Non-pigmented ciliary epithelial cell (primary cell): ENCODE measurements at places on chromosomes 6 and 20.

GRCh38 chr6:6479785-6480184, 108.7 kb upstream of the LY86 start:
- no peak for DNase-seq

DNA sequence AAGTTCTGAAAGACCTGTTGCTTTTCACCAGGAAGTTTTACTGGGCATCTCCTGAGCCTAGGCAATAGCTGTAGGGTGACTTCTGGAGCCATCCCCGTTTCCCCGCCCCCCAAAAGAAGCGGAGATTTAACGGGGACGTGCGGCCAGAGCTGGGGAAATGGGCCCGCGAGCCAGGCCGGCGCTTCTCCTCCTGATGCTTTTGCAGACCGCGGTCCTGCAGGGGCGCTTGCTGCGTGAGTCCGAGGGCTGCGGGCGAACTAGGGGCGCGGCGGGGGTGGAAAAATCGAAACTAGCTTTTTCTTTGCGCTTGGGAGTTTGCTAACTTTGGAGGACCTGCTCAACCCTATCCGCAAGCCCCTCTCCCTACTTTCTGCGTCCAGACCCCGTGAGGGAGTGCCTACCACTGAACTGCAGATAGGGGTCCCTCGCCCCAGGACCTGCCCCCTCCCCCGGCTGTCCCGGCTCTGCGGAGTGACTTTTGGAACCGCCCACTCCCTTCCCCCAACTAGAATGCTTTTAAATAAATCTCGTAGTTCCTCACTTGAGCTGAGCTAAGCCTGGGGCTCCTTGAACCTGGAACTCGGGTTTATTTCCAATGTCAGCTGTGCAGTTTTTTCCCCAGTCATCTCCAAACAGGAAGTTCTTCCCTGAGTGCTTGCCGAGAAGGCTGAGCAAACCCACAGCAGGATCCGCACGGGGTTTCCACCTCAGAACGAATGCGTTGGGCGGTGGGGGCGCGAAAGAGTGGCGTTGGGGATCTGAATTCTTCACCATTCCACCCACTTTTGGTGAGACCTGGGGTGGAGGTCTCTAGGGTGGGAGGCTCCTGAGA, at the start of gene HFE:
TSS of gene HFE (plus strand) at position 146 of the 832 bp plus-strand sequence. CDS start at position 158, 12 bp downstream.
- peak; percentile 11 for DNase-seq

GRCh38 chr6:353642-354614, 37.6 kb upstream of the IRF4 start:
- no peak for DNase-seq

DNA sequence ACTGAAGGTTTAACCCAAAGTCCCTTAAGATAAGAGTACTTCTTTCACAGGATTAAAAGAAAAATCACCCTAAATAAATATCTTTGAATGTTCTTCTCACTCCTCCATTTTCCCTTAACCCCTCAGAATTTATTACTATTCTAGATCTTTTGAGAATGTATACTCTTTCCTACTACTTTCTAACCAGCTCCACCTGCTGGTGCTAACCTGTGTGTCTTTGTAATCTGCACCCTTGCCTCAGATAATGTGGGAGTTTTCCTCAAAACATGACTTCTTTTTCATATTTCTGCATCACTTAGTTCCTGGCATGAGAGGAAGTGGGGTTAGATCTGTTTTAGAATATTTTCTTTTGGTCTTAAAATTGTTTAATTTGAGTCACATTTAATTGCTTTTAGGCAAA, 394.2 kb downstream of the BMP2 start:
- DNase-seq: no peak

GRCh38 chr20:58693226-58694006, 816 bp downstream of the NPEPL1 start:
- no peak for DNase-seq

DNA sequence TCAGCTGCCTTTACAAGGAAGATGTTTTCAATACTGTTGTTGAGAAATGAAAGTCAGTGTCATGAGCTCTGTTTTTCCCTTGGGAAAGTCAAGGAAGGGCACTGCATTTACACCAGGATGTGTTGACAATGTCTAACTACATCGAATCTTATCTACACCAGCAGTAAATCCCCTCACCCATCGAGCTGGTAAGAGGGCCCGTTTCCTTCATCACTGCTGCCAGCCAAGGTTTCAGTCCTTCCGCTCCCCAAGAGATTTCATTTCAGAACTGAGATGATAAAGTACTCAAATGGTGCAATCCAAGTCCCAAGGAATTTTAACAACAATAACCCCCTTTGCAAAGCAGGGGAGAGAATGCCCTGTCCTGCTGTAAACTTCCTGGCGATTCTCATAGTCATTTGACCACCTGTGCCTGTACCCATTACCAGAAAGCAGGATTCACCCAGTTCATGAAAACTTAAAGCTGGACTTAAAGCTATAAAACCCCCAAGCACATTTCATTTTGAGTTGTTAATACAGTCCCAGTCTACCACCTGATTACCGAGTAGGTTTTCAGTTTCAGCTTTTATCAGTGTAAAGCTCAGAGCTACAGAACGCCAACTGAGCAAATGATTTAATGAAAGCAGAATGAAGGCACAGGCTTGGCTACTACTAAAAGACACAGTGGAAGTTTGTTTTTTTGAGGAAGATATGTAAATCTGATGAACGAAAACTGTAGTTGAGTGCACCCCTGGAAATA, 122.5 kb upstream of the TAB2 start:
- no peak for DNase-seq

DNA sequence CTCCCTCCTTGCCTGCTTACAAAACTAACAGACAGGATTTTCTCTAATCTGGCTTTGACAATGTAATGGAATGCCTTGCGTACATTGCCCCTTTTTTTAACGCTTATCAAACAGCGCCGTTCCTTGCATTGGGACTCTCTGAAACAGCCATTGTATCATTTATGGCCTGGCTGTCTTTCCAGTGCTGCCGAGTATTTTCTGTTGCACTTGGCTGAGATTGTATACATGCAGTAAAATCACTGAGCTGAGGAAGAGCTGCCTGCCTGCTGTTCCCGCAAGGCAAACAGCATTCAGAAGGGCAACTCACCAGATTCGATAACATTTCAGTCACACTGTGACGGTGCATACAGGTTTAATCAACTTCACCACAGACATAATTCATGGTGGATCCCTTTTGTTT, 106.0 kb downstream of the SH3BGRL2 start:
- no peak for DNase-seq

DNA sequence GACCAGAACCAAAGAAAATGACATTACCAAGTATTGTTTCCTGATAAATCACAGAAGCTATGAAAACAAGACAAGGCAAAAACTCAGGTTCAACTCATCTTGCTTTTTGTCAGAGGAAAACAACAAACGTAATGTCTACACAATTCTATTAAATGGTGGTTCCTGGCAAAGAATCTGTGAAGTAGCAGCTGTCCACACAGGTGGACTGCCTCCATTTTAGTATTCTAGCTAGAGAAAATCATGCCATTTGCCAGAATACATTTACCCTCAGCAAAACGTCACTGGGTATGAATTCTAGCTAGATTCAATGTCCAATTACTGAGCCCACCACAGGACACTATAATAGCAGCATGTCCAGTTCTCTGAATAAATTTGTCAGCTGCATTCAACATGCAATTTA, 125.4 kb downstream of the ADGRB3 start:
- no peak for DNase-seq

- DNase-seq: no peak
These were observed 999 bp downstream of the THBS2 start for GRCh38 chr6:169252505-169253189.

DNA sequence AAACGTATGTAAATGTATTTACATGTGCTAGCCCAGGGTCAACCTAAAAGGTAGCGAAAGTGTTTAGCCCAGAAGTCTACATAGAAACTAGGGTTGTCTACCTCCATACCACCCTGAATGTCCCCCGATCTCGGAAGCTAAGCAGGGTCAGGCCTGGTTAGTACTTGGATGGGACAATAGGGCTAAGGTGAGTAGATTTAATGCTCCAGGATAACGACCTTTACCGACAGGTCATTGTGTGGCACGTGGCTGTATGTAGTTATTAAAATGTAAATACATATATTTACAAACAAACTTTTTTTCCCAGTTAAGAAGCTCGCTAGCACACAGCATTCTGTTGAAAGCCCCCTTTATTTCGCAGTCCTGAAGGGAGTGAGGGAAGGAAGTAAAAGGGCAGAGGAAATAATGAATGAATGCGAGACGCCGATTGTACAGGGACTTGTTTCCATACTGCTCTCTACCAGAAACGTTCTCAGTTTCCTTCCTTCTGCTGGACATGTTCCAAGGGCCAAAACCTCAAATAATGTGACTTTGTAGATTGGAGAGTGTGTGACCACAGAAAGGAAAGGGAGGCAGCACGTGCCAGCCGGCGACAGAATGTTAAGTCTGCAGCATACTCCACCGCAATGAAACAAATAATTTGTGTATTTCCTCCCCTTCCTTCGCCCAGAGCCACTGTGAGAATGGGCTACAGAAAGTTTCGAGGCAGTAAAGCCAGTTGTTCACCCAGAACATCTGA, 612 bp downstream of the ADAT2 start:
- no peak for DNase-seq

GRCh38 chr6:11700118-11700718, 78.4 kb downstream of the ADTRP start:
- no peak for DNase-seq

GRCh38 chr6:84204011-84204410, 23.4 kb downstream of the CEP162 start:
- DNase-seq: no peak

GRCh38 chr6:36783603-36784375, 55.5 kb downstream of the CPNE5 start:
- DNase-seq: no peak

DNA sequence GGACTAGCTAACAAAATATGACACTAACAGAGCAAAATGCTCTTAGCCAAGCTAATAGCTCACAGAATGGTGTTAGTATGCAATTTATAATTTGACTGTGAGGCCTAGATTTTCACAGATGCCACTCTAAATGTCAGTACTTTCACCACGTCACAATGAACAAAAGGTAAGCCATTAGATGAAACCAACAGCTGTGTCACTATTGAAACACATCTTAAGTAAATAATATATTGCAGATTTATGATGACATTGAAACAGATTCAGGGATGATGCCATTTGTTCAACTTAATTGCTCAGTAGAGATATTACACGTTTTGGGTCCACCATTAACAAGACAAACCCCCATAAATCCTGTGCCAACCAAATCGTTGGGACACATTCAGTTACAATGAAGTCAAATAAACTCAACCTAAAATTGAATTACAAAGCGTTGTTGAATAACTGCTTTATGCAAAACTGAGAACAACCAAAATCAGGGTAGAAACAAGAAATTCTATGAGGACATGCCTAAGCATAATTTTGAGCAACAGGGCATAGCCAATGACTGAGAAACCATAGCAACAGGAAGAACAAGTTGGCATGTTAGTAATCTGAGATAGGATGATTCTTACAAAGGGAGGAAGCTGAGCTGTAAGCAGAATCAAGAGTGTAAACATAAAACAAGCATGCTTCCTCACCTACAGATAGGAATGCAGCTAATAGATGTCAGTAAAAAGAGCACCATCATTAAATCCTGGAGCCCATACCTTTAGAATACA, 85.6 kb upstream of the KHDRBS2 start:
- DNase-seq: no peak

- no peak for DNase-seq
These were observed 38.2 kb downstream of the ELMO2 start for GRCh38 chr20:46367967-46368901.

DNA sequence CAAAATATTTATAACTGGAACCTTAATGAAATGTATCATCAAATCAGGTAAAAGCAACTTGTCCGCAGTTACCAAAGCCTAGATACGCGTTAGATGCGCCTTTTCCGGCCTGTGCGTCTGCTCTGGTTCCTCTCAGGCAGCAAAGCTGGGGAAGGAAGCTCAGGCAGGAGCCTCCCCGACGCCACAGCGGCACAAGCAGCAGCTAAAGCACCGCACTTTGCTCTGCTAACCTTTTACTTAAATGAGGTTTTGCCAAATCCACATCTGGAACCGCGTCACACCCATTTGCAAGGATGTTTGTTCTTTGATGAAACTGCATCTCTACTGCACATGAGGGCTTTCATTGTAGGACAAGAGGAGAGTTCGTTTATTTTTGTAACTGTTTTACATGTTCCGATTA, 36.8 kb downstream of the THBS2 start:
- DNase-seq: no peak

GRCh38 chr6:157980288-157981131, 1.2 kb upstream of the SYNJ2 start:
- DNase-seq: no peak

- no peak for DNase-seq
These were observed 78.8 kb upstream of the ZNFX1 start for GRCh38 chr20:49356676-49357075.

- no peak for DNase-seq
These were observed 27.6 kb downstream of the CD40 start for GRCh38 chr20:46145713-46146112.

GRCh38 chr20:10856237-10857015, 182.6 kb upstream of the JAG1 start:
- no peak for DNase-seq

GRCh38 chr20:50439539-50440453, 70.4 kb upstream of the PTPN1 start:
- no peak for DNase-seq

DNA sequence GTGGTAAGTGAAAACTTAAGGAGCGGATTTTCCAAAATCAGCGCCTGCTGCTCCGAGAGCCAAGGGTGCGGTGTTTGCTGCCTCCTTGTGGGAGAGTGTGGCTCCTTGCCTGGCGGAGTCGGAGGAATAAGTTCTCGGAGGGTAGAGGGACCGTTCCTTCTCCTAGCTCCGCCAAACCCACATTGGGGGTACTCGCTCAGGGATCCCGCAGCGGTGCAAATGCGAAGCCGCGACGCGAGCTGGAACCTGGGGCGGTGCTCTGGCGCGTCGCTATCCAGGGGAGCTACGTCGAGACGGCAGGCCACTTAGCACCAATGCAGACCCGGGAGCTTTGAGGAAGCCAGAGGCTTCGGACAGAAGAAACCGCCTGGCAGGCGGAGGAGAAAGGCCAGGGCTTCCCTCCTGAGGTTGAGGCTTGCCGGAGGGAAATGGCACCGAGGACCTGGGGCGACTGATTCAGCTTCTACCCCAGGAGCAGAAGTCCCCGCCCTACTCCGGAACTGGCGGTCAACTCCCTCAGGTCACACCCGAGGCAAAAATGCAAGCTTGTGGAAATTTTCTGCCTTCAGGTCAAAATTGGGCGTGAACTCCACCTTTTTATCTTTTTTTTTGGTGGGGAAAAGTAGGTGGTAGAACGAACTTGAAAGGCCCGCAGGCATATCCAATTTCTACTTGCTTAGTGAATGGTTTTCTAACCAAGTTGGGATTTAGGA, 5.7 kb upstream of the DDX43 start:
- DNase-seq: peak; percentile 8

DNA sequence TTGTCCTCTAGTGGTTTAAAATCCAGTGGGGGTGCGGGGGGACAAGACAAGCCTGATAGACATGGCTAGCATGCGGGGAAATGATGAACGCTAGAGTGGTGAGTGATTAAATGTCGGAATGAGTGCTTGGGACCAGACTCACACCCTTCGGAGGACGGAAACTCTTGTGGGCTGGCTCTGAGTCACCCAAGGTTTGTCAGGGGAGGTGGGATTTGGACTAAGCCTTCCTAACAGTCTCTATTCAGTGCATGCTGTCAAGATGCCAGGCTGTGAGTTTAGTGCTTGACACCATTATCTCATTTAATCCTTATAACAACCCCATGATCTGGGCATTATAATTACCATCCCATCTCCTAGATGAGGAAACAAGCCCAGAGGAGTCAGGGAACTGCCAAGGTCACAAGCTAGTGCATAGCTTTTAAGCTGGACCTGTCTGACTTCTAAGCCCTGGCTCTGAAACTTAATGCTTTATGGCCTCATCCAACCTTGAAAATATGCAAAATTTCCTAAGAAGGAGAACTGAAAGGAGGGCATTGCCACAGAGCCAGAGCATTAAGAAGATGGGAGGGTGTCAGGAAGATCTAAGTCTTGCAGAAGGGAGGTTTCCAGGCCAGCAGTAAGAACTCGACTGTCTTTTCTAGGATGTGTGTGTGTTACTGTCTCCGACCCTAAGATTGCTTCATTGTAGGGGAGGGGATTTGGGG, 168.7 kb upstream of the LRFN2 start:
- DNase-seq: no peak
